Hypothalamus (tissue), 51 donors: ENCODE measurements at places on chromosomes 11 and 22.

DNA sequence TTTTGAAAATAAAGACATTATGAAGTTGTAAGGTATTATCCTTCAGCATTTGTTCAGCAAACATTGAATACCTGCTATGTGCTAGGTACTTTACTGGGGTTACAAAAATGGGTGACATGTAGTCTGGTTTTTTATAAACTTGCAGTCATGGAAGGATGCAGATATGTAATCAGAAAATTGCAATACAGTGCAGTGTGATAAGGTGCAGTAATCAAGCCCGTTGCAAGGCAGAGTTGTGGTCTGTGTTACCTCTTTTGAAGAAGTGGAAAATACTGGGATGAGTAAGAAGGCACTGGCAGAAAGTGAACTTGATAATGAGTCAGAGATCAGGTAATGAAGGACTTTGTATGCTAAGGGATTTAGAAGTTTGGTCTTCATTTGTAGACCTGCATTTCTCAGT is 8.1 kb downstream of the FBXO7 start:
- no peak for DNase-seq

DNA sequence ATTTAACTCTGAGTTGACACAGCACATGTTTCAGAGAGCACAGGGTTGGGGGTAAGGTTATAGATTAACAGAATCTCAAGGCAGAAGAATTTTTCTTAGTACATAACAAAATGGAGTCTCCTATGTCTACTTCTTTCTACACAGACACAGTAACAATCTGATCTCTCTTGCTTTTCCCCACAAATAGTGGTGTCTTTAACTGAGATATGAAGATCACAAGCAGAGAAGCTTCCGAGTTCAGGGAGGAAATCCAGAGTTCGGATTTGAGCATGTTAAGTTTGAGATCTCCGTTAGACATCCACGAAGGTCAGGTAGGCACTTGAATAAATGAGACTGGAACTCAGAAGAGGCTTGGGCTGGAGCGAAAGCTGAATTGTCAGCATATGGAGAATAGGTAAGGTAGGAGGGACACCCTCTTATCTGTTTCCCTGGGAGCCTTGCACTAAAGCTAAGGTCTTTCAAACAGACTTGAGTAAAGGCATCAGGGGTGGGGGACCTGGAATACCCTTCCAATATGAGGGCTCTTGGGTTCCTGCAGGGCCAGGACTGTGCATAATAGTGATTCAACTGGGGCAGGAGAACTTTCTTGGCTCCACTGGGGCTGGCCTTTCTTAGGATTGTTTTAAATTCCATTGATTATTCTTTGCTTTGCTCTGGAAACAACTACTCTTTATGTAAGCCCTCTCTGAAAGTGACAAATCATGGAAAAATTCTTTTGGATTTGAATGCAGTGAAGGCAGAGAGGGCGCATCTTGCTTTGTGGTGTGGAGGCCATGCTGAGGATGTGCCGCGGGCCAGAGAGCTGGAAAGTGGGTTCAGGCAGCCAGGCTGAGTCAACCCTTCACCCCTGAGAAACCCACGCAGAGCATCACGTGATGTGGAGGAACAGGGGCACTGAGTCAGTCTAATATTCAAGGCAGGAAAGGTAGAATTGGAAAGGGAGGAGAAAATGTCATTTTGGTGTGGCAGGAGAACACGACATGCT is 62.7 kb upstream of the AMPD3 start:
- DNase-seq = no peak

GRCh38 chr22:24363243-24363642 is 64.2 kb upstream of the ADORA2A start:
- no peak for DNase-seq

DNA sequence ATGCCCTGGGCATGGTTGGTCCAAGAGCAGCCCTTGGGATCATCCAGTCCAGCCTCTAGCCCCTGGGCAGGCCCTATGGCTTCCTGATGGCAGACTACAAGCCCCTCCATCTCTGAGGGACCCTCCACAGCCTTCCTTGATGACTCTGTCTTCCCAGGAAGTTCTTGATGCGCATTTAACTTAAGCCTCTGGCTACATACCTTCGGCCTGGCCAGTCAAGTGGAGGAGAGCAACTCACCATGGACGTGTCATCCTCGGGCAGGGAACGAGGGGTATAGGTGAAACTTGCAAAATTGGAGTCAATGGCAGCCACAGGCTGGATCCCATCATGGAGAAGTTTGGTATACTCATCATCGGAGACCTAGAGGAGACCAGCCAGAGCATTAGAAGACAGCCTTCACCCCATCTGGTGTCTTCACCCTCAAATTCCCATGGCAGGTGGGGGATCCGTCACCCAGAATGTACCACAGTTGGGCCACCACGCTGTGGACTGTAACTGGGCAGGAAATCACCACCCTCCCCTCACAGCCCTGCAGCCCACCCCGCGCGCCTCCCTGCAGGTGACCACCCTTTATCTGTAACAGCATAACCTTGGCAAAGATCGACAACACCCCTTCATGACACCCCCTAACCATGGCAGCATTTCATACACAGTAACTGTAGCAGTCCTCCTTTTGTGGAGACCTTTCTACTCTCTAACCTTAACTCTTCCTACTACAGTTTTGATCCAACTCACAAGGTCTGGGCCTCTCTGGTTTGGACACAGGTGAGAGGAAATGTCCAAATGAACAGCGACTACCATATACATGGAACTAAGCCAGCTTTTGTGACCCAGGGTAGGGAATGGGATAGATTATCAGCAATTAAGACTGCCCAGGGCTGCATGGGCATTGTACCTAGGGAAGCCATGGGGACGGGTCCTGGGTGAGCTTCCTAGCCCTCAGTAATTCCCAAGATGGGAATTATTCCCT is 91.7 kb downstream of the PDE2A start:
- no peak for DNase-seq

GRCh38 chr22:27801616-27802345 is at the start of gene MN1:
Gene MN1, minus strand, starts transcription at chr22:27801756. Its CDS starts 1,213 bp downstream, at chr22:27800543.
- peak; percentile 23 for DNase-seq

DNA sequence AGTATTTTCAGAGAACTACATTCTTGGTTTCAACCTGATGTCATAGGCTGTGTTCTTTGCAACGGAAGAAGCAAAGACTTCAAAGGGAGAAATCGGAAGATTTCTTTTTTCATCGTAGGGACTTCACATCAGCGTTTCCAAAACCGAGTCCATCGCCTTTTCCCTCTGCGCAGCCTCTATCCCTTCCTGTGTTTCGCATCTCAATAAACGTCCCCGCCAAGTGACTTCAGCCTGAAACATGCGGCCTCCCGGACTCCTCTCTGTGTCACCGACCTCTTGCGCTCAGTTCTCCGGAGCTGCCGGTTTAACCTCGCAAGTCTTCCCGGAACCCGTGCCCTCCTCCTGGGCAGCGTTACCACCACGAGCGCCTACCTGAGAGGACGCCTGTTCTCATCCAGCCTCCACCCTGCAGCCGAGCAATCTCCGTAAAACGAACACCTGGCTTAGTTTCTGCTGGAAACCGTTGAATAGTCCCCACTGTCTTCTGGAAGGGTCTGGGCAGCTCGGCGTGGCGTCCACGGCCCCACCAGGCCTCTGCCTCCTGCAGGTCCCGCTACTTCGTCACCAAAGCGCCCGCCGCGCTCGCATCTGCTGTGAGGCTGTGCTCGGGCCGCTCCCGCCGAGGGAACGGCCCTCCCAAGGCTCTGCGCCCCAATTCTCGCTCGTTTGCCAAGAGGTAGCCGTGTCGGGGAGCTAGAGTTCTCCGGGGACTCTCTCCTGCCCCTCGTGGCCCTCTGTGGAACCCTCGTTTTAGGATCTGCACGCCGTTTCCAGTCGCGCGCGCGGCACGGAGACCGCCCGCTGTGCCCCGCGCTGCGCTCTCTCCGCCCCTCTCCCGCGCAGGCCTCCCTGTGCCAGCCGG is at the start of gene GLB1L3:
Gene GLB1L3, plus strand, starts transcription at position 846 of the 862 bp plus-strand sequence. CDS start 362 bp downstream, outside the sequence.
- DNase-seq = peak; percentile 35

- DNase-seq = no peak
Measured at GRCh38 chr22:29450222-29450621, 11.8 kb downstream of the RFPL1 start.

DNA sequence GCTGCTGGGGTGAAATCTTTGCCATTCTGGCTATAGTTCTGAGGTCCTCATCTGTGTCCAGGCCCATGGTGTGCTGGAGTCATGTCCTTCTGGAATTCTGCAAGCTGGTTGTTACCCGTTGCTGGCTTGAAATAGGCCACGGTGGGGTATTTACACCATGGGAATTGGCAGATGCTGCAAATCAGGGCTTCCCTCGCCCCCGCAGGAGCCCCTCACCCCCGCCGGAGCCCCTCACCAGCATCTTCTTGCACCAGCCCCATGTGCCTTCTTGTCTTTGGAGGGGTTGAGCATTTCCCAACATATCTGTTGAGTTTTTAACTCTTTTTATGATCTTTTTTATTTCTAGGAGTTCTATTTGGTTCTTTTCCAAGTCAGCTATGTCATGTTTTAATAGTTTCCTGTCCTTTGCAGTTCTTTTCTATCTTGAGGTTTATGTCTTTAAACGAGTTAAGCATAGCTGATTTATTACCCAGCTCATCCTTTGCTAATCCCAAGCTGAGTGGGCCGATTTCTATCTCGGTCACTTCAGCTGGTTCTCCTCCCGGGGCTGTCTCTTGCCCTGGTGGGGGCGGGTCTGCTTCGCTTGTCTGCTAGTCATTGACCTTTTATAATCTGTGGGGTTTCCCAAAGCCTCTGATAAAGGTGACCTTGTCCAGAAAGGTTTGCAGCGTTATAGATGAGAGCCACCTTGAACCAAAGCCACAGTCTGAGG is 17.6 kb downstream of the ANO1 start:
- no peak for DNase-seq

DNA sequence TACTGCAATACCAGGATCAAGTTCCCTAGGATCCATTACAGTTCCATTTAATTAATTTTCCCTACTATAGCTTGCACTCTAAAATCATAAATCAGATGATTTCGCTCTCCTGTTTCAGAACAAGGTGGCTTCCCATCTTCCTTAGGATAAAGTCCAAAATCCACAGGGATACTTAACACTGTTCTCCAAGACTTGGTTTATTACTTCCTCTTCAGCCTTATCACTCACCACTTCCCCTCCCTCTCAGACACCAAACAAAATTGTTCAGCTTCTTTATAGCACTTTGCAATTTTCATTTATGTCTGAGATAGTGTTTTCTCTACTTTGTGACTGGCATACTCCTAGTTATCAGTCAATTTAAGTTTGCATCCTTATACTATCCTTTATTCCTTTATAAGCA is 124.6 kb downstream of the GRIA4 start:
- DNase-seq = no peak

DNA sequence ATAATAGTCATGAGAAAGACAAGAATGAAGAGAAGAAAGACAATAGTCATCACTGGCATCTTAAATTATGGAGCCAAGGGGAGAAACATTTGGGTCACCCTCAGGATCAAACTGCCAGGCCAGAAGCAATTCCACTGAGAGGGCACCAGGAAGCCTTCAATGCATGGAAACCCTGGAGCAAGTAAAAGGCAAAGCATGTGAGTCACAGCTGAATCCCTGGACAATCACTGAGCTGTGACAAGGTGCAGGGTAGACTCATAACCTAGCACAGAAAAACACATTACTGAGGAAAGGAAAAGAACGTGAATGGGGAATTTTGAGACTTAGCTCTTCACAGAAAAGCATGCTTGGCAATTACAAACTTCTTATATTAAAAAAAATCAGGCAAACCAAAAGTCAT is 1.6 kb downstream of the KCNJ1 start:
- no peak for DNase-seq

GRCh38 chr11:67265633-67266448 is 432 bp upstream of the GRK2 start:
- no peak for DNase-seq
